ENCODE measurements at places on chromosomes 6 and 20.

- DNase-seq, result no peak
Observed at GRCh38 chr6:151175662-151176445, 63.9 kb upstream of the AKAP12 start.

DNA sequence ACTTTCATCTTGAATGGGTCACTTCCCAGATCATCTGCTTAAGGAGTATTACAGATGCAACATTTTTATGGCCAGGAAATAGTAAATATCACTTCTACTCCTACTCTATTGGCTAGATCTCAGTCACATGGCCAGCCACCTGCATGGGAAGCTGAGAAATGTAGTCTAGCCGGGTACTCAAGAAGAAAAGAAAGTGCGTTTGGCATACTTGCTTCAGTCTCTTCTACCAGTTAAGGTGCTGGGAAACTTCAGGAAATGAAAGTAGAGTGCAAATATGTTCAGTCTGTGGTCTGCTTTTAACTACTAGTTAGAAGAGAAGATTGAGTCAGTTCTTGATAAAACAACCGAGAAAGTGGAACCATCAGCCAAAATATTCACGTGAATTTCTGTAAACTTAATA, 129.2 kb downstream of the PDSS2 start:
- no peak for DNase-seq

DNA sequence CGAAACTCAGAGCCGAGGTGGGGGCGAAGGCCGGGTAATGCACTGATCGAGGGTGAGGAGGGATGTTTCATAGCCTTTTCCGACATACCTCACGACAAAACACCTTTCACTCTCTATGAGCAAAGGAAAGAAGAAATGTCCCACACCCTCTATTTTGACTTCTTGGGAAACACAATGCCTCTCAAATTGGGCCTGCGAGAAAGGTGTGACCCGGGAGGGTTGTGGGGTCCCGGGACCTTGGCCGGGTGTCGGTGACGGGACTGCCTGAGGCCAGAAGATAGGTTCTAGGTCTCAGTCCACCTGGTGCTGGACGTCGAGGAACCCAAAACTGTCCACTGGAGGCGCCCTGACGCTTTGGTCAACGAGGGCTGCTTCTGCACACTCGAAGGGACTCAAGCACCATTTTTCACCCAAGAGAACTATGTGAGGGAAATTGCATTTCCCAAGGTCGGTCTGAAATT, 41.1 kb upstream of the OSTM1 start:
- DNase-seq, result no peak

- DNase-seq, result no peak
Observed at GRCh38 chr6:13883966-13884365, 40.8 kb upstream of the RNF182 start.

GRCh38 chr20:34954904-34955230, 739 bp downstream of the GSS start:
- peak; percentile 36 for DNase-seq

- no peak for DNase-seq
Observed at GRCh38 chr6:11779329-11780096, 910 bp upstream of the ADTRP start.

- no peak for DNase-seq
Observed at GRCh38 chr6:44058617-44059358, 68.5 kb downstream of the MRPL14 start.

- no peak for DNase-seq
Observed at GRCh38 chr6:109513571-109514071, 30.6 kb upstream of the ZBTB24 start.

GRCh38 chr6:34806738-34807453, 15.0 kb downstream of the BLTP3A start:
- no peak for DNase-seq

GRCh38 chr20:23235173-23236027, 115.2 kb upstream of the NXT1 start:
- DNase-seq, result no peak

DNA sequence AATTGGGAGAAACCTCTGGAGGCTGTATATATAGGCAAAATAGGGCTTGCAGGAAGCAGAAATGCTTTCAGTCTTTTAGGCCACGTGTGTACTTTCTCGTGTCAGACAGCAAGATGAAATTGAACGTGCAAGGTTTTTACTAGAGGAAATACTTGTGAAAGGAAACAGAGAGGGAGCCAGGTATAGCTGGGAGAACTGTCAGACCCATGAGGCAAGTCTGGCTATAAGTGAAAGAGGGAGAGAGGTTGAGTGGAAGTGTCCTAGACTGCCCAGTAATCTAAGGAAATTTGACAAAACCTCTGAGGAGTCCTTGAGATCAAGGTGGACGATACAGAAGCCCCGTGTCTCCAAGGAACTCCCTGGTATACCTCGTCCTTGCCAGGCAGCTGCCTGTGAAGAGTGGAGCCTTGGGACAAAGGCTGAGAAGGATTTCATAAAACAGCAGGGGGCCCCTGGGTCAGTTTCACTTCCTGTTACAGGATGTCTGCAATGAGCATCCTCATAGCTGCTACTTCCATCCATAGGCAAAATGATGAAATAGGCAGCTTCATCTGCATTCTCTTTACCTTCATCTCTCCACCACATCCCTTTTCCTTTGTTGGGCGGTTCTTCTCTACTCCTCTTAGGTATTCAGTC, 114.4 kb upstream of the MAP3K7 start:
- no peak for DNase-seq

DNA sequence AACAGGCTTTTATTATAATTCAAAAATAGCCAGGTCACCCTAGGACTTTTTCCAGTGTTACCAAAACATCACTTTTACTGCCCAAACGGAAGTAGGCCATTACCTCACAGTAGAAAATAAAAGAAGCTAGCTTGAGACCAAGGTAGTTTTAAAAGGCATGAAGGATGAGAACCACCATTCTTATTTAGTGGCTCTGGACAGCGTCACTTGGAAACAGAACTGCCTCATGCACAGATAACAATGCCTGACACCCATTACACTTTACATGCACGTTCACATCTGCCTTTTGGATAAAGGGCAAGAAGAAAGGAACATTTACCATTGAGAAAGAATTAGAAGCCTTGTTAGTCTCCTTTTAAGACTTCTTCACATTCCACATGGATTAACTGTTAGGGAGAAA, 1.9 kb upstream of the PAQR8 start:
- DNase-seq, result no peak

- DNase-seq, result no peak
Observed at GRCh38 chr6:7237653-7238188, 75.3 kb downstream of the SSR1 start.

DNA sequence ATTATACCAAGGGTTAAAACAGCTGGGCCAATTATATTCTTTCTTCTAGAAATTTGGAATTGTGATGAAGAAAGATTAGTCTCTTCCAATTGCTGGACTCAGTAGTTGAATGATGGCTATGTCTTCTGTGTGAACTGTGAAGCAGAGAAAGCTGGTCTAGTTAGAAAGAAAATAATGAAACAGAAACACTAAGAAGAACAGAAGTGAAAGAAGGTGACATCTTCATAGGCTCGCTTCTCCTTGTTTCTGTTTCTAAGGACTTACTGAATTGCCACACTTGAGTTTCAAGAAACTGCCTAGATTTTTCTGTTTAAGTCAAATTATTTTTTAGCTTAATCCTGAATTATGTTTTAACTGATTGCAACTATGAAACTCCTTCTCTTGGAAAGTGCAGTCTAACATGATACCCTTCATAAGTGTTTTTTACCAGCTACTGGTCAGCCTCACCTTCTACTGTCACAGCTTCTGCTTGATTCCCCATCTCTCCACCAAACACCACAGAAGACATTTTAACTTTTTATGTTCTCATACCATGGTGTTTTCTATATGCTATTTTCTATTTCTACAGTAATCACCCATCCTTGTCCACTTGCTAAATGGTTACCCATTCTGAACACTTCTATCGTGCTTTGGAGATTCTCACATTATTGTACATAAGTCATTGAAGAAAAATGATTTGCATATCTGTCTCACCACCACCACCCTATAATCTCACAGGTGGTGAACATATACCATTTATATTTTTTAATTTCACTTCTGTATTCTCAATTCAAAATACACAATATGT, 268.8 kb downstream of the GRIK2 start:
- no peak for DNase-seq

GRCh38 chr6:43495409-43495941, 14.7 kb downstream of the LRRC73 start:
- DNase-seq, result no peak

GRCh38 chr6:53066077-53066417, 843 bp downstream of the FBXO9 start:
- peak; percentile 22 for DNase-seq

DNA sequence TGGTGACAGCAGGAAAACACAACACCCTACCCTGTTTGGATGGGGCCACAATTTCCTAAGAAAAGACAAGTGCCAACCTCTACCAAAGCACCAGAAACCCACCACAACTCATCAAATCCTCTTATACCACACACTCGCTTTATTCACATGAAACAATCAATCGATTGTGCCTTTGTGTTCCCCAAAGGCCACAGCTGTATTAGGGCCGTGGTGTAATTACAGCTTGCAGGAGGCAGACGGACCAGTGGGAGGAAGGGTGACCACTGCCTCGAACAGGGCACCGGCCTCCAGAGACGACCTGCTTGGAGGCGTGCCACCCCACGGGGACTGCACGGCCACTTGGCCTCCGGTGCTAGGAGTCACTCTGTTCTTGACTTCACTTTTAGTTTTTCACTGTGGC, 264.1 kb downstream of the FOXC1 start:
- no peak for DNase-seq

GRCh38 chr6:106918115-106918514, 56.4 kb downstream of the CD24 start:
- DNase-seq, result no peak

GRCh38 chr6:162416831-162417537, 310.6 kb downstream of the PRKN start:
- no peak for DNase-seq

GRCh38 chr6:113674075-113674474, 183.1 kb upstream of the MARCKS start:
- DNase-seq, result no peak

- no peak for DNase-seq
Observed at GRCh38 chr6:42707595-42707994, 14.8 kb downstream of the PRPH2 start.

DNA sequence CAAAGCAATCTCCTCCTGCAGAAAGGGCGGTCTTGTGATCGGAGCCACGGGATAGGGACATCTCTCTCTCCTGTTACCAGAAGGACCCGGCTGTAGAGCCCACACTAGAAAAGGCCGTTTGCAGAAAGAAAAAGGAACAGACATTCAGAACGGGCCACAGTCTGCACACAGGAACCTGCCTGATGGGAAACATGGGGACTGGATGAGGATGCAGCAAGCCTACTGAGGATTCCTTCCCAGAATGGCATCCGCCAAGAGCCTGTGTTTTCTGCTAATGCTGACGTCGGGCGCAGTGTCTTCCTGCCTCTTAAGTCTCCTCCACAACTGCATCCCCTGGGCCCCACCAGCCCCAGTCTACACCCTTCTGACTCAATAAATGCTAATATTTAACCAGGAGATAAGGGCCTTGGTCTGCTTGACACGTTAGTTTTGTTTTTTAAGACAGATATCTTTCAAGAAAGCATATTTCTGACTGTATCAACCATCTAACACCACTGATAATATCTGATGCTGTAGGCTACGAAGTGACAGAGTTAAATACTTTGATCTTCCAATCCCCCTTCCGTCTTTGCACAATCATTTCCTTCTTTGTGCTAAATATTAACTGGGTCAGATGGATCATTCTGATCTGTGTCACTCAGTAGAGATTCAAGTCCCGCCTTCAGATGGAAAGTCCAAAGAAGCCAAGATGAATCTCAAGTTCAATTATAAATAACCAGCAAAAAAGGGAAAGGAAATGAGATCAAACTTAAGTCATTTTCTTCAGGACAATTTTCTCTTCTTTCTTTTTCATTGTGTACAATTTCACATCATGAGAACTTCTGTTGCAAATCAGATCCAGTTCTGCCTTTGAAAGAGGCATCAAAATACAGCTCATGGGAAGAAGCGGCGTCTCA, 20.7 kb downstream of the FAM50B start:
- DNase-seq, result no peak

DNA sequence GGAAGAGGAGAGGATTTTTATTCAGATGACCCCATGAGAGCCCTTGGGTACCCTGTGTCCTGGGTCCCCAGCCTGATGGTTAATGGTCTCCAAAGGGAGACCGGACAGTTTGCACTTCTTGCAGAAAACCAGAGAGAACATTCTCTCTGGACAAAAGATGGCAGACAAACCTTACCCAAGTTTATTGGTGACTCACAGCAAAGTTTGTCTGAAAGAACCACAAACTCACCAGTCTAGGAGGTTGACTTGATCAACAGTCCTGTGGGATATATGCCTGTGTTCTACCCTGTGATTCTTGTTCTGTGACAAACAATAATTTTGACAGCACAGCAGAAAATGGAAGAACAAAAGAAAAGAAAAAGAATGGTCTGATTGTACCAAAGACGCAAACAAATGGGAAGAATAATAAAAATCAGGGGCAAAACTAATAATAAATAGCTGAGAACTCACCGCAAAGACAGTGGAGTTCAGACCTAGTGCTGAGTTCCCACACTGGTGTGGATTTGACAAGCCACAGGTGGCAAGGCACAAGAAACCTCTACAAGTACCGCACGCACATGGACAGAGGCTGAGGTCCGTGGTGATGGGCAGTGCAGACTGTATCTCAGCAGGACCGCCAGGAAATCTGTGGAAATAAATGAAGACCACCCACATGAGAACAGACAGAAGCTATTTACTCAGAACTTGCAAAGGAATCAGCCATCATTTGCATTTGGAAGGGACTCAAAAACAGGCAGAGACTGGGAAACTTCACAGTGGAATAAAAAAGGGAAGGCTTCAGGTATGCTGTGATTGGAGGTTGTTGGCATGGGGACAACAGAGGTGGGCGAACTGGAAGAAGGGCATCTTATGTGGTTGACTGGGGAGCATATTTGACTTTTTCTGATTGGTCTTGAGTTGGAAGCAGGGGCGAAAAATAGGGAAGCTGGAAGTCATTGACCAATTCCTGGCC, 246.3 kb upstream of the RNF24 start:
- no peak for DNase-seq

- DNase-seq, result peak; percentile 42
Observed at GRCh38 chr6:126804332-126805064, 314.0 kb upstream of the RSPO3 start.

GRCh38 chr6:135008072-135008940, 46.3 kb downstream of the HBS1L start:
- DNase-seq, result no peak

DNA sequence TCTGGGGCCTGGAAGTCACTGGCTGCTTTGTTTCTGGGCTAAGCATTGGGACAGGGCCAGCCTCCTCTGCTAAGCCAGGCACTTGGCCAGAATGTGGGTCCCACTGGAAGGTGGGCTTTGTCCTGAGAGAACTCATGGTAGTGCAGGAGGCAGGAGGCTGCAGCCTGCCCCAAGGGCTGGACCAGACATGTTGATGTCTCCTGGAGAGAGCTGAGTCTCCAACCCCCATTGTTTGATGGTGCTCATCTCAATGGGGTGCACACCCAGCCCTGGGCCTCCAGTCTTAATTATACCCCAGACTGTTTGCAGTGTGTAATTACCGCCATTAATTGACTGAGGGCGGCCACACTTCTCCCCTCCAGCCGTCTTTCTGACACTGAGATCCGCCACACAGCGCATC, 220.5 kb upstream of the PMEPA1 start:
- DNase-seq, result no peak
